ENCODE measurements at places on chromosomes 2 and 18. TPM values are rescaled to one million over a fixed set of nuclear protein-coding genes. Genes with fewer than 3 reads are reported as not detected.

GRCh38 chr18:26002375-26002910 is 88.0 kb downstream of the SS18 start:
- no peak overlapping the region for H3K4me3 ChIP-seq
- no peak for DNase-seq
- no peaks in the 10 kb centered on the region for H3K4me1 ChIP-seq
- no peak overlapping the region for H3K27ac ChIP-seq
- H3K36me3 ChIP-seq: no peaks in the 10 kb centered on the region

GRCh38 chr2:137800386-137800785 is 163.9 kb upstream of the HNMT start:
- H3K4me3 ChIP-seq: no peak overlapping the region
- no peak overlapping the region for H3K27ac ChIP-seq
- DNase-seq: no peak
- H3K27me3 ChIP-seq: no peaks in the 10 kb centered on the region
- no peaks in the 10 kb centered on the region for H3K36me3 ChIP-seq
- H3K4me1 ChIP-seq: no peaks in the 10 kb centered on the region

STEAP3 gene
- total RNA-seq: 22.6 TPM

ONECUT2 gene
- total RNA-seq: 0.06 TPM

- no peak overlapping the region for H3K27ac ChIP-seq
- no peak for DNase-seq
- H3K36me3 ChIP-seq: no peaks in the 10 kb centered on the region
- no peaks in the 10 kb centered on the region for H3K27me3 ChIP-seq
- H3K4me3 ChIP-seq: no peak overlapping the region
Observed at GRCh38 chr2:79717364-79718007, 204.6 kb downstream of the CTNNA2 start.

DNA sequence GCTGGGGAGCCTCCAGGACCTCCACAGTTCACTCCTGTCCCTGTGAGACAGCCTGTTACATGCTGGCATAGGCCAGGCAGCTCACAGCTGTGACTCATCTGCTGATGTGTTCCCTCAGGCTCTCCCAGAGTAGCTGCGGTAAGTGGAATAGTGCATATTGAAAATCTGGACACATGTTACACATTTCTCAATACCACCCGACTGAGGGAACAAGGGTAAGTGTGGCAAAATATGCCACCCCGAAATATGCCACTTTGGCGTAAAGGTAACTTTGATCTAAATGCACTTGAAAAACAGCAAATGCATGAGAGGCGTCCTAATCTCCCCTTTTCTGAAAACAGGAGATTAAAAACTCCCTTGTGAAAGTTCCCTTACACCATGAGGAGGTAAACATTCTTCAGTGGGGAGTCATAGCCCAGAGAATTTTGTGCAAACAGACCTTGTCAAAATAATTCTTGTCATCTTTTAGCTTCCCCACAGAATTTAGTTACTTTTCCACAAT is 557.9 kb downstream of the CCDC85A start:
- no peaks in the 10 kb centered on the region for H3K4me1 ChIP-seq
- H3K36me3 ChIP-seq: no peaks in the 10 kb centered on the region
- H3K27ac ChIP-seq: no peak overlapping the region

CTAGE1 gene
- total RNA-seq: not detected

DNA sequence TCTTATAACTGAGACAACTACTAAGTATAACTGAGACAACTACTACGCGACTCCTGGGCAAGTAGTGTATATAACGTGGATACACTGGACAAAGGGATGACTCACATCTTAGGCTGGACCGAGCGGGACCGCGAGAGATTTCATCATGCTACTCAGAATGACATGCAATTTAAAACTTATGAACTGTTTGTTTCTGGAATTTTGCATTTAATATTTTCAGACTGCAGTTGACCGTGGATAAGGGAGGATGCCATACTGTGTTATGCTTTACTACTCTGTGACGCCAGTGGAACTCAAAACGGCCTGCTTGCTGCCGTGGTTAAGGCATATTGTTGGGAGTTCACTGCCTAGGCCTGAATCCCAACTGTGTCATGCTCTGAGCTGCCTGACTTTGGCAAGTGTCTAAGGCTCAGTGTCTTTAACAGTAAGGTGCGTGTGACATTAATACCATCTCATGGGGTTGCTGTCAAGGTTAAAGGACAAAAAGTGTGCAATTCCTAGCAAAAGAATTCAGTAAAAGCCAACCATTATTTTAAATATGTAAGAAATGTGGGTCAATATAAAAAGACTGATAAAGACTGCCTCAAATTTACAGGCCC is 64.6 kb downstream of the BMP10 start:
- H3K36me3 ChIP-seq: peaks cover 32% of the 10 kb centered on the region
- DNase-seq: no peak
- H3K4me1 ChIP-seq: peaks cover 29% of the 10 kb centered on the region
- no peaks in the 10 kb centered on the region for H3K27me3 ChIP-seq
- no peak overlapping the region for H3K4me3 ChIP-seq

DNA sequence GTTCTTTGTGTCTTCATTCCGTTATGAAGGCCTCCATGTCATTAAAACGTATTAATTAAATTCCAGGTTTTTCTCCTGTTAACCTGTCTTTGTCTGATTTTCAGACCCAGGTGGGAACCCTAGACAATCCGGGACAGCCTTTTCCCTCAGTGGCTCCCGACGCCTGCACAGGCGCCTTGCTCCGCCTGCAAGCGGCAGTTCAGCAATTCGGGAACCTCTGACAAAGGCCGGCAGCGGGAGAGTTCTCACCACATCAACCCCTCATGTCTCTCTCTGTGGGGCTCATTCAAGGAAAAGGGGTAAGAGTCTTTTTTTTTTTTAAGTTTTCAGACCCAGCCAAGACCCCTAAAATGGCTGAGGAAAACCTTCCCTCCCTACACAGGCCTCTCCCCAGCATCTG is 259.8 kb upstream of the SALL3 start:
- no peaks in the 10 kb centered on the region for H3K36me3 ChIP-seq
- no peak overlapping the region for H3K4me3 ChIP-seq
- no peaks in the 10 kb centered on the region for H3K27me3 ChIP-seq

DNA sequence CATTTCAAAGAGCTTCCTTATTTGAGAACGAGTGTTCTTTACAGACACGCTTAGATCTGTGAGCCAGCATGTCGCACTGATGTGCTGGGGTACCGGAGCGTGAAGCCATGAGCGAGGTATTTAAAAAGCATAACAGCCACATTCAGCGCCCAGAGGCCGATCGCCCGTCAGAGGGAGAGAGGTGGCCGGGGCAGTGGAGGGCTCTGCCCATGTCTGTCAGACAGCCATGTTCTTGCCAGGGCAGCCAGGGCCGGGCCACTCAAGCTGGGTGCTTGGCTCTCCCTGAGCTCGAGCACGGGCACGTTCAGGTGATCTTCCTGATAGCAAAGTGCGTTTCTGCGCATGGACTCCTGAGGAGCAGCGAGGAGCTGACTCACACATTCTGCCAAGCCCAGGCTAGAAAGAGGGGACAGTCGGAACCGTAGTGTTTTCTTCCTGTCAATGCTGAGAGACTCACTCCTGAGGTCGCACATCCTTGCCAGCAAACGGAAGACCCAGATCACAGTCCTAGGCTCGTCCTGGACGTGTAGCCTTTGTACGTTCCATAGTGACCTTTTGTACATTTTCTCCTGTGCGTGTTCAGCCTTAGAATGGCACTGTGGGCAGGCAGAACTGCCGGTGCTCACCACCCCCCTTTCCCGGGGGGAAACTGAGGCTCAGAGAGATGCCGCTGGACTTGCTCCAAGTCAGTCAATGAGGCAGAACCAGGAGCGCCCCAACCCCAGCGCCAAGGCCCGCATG is 100.7 kb downstream of the NFATC1 start:
- H3K27ac ChIP-seq: no peak overlapping the region
- H3K4me1 ChIP-seq: no peaks in the 10 kb centered on the region
- DNase-seq: peak; percentile 21

CD207 gene
- total RNA-seq: not detected

EPHA4 gene
- total RNA-seq: 26.4 TPM

DNA sequence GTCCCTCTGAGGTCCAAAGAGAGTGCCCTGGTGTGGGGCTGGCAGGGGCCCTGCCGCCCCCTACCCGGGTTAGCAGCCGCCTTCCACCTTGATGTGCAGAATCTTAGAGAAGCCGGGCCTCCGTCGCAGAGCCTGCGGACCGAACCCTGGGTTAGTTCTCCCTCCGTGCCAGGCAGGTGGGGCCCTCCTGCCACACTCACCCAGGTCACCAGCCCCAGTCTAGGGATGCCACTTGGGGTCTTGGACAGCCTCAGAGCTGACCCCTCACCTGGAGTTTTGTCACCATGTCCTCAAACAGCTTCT is 24.8 kb downstream of the CCT7 start:
- no peak overlapping the region for H3K4me3 ChIP-seq
- H3K27ac ChIP-seq: no peak overlapping the region
- no peaks in the 10 kb centered on the region for H3K27me3 ChIP-seq
- H3K4me1 ChIP-seq: no peaks in the 10 kb centered on the region
- H3K36me3 ChIP-seq: peaks cover 16% of the 10 kb centered on the region

DNA sequence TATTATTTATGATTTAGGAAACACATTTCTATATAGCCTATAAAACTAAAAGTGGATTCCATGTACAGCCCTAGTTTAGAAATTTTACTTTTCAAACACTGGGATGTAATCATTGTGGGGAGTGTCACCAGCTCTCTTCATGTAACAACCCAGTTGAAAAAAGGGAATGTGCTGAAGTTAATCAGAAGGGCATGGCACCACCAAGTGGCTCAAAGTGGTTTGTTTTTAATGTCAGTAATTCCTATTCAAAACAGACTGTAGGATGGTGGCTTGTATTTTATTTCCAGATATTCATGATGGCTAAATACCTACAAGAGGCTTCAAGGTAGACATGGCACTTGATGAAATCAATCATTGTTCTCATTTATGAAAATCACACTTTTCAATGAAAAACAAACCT is 58.1 kb upstream of the TMEM182 start:
- no peak overlapping the region for H3K27ac ChIP-seq
- no peaks in the 10 kb centered on the region for H3K36me3 ChIP-seq
- H3K4me1 ChIP-seq: no peaks in the 10 kb centered on the region
- no peak for DNase-seq
- H3K4me3 ChIP-seq: no peak overlapping the region

GPR39 gene
- total RNA-seq: 17.8 TPM

AQP4 gene
- 253 TPM for total RNA-seq

DNA sequence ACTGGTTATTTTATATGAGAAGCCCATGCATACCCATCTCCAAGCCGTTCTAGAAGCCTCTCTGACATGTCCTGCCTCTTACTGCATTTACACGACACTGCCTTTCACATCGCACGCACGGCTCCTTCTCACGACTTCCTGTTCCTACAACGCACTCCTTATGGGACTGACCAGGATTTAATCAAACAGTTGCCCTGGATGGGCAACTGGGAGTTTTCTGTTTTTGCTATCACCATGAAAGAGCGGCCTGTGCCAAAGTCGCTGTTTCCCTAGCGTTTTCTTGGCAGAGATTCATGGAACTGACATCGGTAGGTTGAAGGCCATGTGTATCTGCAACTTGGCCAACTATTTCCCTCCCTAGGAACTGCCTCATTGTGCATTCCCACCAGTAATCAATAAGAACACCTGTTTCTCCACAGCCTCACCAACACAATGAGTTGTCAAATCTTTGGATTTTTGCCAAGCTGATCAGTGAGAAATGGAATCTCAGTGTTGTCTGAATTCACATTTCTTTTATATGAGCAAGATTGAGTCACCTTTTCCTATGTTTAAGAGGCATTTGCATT is 97.2 kb upstream of the OTOS start:
- H3K4me1 ChIP-seq: peaks cover 22% of the 10 kb centered on the region
- no peak overlapping the region for H3K4me3 ChIP-seq
- no peaks in the 10 kb centered on the region for H3K36me3 ChIP-seq
- DNase-seq: no peak
- peak overlapping the region; percentile 69 for H3K27ac ChIP-seq
- H3K27me3 ChIP-seq: no peaks in the 10 kb centered on the region

STON1 gene
- 18.9 TPM for total RNA-seq

- DNase-seq: no peak
- H3K36me3 ChIP-seq: no peaks in the 10 kb centered on the region
- no peaks in the 10 kb centered on the region for H3K27me3 ChIP-seq
- H3K4me1 ChIP-seq: no peaks in the 10 kb centered on the region
- H3K4me3 ChIP-seq: no peak overlapping the region
Observed at GRCh38 chr2:134020608-134021007, 233.3 kb upstream of the MGAT5 start.

CFAP65 gene
- total RNA-seq: 0.26 TPM

SETBP1 gene
- 15.0 TPM for total RNA-seq

GRCh38 chr18:7814754-7815315 is 247.7 kb downstream of the PTPRM start:
- DNase-seq: no peak
- peaks cover 2% of the 10 kb centered on the region for H3K4me1 ChIP-seq
- H3K4me3 ChIP-seq: no peak overlapping the region

GRCh38 chr2:220696280-220696669 is 875.8 kb downstream of the EPHA4 start:
- H3K27ac ChIP-seq: no peak overlapping the region
- no peak for DNase-seq
- no peaks in the 10 kb centered on the region for H3K27me3 ChIP-seq
- H3K4me3 ChIP-seq: no peak overlapping the region
- H3K4me1 ChIP-seq: no peaks in the 10 kb centered on the region
- no peaks in the 10 kb centered on the region for H3K36me3 ChIP-seq

- H3K27me3 ChIP-seq: no peaks in the 10 kb centered on the region
- H3K36me3 ChIP-seq: peaks cover 80% of the 10 kb centered on the region
- no peak overlapping the region for H3K4me3 ChIP-seq
- H3K4me1 ChIP-seq: no peaks in the 10 kb centered on the region
Observed at GRCh38 chr2:152657043-152657442, 60.2 kb downstream of the PRPF40A start.

C2orf78 gene
- total RNA-seq: not detected

- no peak for DNase-seq
- H3K27ac ChIP-seq: no peak overlapping the region
- no peaks in the 10 kb centered on the region for H3K4me1 ChIP-seq
- H3K4me3 ChIP-seq: no peak overlapping the region
- no peaks in the 10 kb centered on the region for H3K27me3 ChIP-seq
Observed at GRCh38 chr2:126344493-126344892, 311.5 kb upstream of the GYPC start.

GRCh38 chr2:159904127-159904958 is 106.3 kb upstream of the CD302 start:
- no peaks in the 10 kb centered on the region for H3K36me3 ChIP-seq
- H3K27me3 ChIP-seq: no peaks in the 10 kb centered on the region
- peak within 1 kb of the TSS; percentile 77 for H3K27ac ChIP-seq
- peak; percentile 97 for DNase-seq
- H3K4me3 ChIP-seq: peak within 1 kb of the TSS; percentile 56

PSMG2 gene
- total RNA-seq: 28.0 TPM

- H3K27me3 ChIP-seq: no peaks in the 10 kb centered on the region
- peak overlapping the region; percentile 83 for H3K4me3 ChIP-seq
- DNase-seq: peak; percentile 84
- peaks cover 51% of the 10 kb centered on the region for H3K4me1 ChIP-seq
- peaks cover 51% of the 10 kb centered on the region for H3K36me3 ChIP-seq
Observed at GRCh38 chr2:197498937-197499593, 575 bp downstream of the HSPD1 start.

All from upper lobe of left lung (tissue), 6 donors.